Left lung (tissue), 14 donors: ENCODE measurements at places on chromosomes 16 and 17.

GRCh38 chr17:14061666-14062560 lies 7.4 kb upstream of the COX10 start:
- no peak for DNase-seq

DNA sequence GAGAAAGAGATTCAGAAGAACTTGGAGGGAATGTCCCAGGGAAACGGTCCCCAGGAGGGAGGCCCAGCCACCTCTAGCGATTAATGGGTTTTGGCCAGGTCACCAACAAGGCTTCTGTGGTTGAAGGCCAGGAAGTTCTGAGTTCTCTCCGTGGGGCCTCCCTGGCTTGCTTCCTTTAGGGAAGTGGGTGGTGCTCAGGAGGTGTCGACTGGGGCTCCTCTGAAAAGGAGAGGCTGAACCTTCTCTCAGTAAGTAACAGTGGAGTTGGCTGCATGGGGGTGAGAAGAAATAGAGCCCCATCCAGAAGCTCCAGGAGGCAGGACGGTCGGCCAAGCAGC lies 77.1 kb upstream of the GSE1 start:
- no peak for DNase-seq

- DNase-seq, result no peak
These were observed 10.2 kb upstream of the MPP2 start for GRCh38 chr17:43917348-43918025.

- no peak for DNase-seq
These were observed 14.4 kb downstream of the TRIM25 start for GRCh38 chr17:56899403-56899802.

DNA sequence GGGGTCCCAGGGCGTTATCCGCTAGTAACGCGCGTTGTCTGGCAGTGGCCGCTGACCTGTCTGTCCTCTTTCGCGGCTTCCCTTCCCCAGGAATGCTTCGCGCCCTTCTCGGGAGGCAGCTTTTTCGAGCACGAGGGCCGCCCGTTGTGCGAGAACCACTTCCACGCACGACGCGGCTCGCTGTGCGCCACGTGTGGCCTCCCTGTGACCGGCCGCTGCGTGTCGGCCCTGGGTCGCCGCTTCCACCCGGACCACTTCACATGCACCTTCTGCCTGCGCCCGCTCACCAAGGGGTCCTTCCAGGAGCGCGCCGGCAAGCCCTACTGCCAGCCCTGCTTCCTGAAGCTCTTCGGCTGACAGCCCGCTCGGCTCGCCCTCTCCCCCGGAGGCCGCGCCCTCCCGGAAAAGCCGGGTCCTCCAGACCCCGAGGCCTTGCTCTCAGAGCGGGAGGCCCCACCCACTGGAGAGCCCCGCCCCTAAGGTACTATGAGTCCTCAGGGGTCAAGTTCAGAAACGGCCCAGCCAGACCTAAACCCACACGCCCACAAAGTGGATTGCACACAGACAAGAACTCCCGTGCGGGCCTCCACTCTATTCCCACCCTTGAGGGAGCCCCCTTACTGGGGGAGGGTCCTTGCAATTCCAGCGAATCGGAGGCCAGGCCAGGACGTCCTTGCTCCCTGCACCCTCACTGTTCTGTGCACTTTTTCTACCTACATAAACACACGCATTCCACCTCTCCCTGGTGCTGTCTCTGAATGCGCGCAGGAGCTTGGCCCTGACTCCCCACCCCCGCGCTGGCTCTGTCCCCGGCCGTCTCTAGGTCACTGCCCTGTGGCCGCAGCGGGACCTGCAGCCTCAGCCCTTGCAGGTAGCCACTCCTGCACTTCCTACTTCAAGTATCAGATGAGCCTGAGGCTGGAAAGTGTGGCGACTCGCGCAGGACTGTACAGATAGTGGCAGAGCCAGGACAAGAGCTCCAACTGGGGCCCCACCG lies 5.4 kb upstream of the SLC5A2 start:
- DNase-seq, result peak; percentile 92

- no peak for DNase-seq
These were observed 181.2 kb upstream of the TBX2 start for GRCh38 chr17:61218438-61218837.

DNA sequence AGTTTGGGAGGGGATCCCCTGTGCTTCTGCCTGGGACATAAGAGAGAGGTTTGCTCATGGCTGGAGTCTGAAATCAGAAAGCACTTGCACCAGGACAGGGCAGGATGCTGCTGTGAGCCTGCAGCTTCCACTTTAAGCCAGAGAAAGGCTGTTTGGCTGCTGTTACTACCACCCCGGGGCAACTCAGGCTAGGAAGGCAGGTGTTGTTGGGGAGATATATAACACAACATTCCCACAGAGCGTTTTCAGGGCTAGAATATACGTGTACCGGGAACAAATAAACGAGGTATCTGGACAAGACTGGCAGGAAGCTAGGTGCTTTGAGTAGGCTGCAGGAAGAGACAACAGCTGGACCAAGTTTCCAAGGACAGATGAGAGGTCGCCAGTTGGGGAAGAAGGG lies 313.3 kb upstream of the CCL2 start:
- no peak for DNase-seq

- DNase-seq, result no peak
These were observed 50.4 kb upstream of the HS3ST2 start for GRCh38 chr16:22763437-22764080.

DNA sequence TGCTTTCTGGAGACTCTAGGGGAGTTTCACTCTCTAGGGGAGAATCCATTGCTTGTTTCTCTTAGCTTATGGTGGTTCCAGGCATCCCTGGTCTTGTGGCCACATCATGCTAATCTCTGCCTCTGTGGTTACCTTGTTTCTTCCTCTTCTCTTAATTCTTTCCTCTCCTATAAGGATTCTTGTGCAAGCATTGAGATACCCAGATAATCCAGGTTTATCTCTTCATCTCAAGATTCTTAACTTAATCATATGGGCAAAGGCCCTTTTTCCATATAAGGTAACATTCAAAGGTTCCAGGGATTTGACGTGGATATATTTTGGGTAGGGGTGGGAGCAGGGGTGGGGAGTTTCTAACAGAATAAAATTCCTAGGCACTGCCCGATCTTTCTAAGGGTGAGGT lies 32.6 kb downstream of the FAM20A start:
- DNase-seq, result no peak

- no peak for DNase-seq
These were observed 473.9 kb downstream of the XYLT1 start for GRCh38 chr16:16996827-16997226.

- DNase-seq, result no peak
These were observed 2.7 kb downstream of the CTDNEP1 start for GRCh38 chr17:7248796-7249195.

- DNase-seq, result no peak
These were observed 340 bp upstream of the ENPP7 start for GRCh38 chr17:79730437-79730768.

GRCh38 chr17:7139400-7139799 lies 24.8 kb upstream of the ASGR2 start:
- no peak for DNase-seq

DNA sequence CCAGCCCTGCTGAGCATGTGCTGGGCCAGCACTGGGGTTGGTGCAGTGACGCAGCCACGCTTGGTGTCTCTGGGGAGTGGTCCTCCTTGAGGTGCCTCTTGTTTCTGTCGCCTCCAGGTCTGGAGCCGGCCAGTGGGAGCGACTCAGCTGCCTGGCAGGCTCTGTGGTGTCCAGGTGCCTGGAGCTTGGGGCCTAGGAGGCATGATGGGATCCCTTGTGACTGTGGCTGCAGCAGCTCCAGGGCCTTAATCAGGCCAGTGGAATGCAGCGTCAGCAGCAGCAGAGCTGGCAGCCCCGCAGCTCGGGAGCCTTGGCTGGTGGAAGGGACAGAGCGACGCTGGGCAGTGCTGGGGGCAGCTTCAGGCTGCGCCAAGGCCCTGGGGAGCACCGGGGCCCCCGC lies 74.7 kb upstream of the CIBAR2 start:
- DNase-seq, result peak; percentile 69

GRCh38 chr16:30546115-30546514 lies 11.5 kb upstream of the ZNF747 start:
- DNase-seq, result peak; percentile 24

- DNase-seq, result no peak
These were observed 6.5 kb downstream of the DPEP2NB start for GRCh38 chr16:68009157-68009735.

GRCh38 chr16:65782611-65783600 lies 583.6 kb upstream of the CDH5 start:
- no peak for DNase-seq

- DNase-seq, result no peak
These were observed 43.0 kb upstream of the TOB1 start for GRCh38 chr17:50908860-50909764.

DNA sequence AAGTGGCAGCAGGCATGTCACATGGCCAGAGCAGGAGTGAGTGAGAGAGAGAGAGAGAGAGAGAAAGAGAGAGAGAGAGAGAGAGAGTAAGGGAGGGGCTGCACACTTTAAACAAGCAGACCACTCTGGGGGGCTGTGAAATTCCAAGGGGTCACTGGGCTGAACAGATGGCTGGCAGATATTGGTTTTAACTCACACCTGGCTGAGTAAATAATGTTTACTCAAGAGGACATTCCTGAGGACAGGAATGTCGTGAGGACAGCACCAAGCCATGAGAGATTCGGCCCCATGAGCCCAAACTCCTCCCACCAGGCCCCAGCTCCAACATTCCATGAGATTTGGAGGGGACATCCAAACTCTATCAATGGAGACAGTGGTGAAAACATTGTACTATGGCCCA lies 269.7 kb downstream of the CBLN1 start:
- no peak for DNase-seq

DNA sequence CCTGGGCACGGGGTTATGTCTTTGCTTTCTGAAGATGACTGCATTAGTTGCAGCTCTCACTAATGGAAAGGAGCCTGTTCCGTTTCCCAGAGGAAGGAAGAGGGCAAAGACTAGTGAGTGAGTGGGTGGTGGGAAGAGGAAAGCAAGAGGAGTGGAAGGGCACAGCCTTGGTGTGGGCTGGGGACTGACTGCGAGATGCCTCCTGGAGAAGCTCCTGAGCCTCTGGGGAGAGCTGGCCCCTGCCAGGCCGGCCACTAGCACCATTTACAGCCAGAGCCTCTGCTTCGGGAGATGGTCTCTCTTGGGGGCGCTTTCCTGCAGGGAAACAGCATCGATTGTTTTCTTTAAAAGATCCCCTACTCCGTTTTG lies 825 bp upstream of the RHBDL3 start:
- no peak for DNase-seq

DNA sequence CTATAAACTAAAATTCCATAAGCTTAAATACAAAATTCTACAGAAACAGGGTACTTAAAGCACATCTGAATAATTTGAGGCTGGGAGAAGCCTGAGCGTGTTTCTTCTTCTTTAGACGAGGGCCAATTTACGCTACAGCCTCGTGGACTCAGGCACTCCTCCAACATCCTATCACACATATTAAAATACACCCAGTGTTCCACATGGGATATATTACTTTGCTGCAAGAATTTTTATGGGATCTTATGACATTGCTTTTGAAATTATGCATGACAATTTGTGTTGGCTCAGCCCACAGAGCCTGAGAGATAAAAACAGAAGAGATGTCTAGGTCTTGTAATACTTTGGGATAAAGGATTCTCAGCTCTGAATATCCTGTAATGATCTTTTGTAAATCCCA lies 3.5 kb upstream of the TANGO6 start:
- DNase-seq, result peak; percentile 9

DNA sequence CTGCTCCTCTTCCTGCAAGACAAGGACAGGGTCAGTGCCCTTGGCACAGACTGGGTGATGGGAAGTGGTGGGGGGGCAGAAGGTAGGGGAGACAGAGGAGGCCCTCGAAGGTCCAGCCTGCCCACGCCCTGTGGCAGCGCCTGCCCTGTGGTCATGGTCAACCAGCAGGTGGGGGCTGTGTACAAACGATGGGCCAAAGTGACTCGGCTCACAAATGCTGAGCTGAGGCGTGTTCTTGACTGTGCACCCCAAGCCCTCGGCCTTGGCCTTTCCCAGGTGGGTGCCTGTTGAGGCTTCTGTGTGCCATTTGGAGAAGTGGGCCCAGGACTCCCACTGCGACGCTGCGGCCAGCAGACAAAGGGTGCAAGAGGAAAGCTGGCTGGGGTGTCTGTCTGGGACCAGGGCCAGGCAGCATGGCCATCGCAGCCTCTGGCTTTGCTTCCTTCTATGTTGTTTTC lies 22.6 kb downstream of the MXRA7 start:
- no peak for DNase-seq
